ENCODE measurements at places on chromosomes 13 and 19.
A peak's percentile ranks its signal among the peaks of the same experiment; 100 is the strongest.

DNA sequence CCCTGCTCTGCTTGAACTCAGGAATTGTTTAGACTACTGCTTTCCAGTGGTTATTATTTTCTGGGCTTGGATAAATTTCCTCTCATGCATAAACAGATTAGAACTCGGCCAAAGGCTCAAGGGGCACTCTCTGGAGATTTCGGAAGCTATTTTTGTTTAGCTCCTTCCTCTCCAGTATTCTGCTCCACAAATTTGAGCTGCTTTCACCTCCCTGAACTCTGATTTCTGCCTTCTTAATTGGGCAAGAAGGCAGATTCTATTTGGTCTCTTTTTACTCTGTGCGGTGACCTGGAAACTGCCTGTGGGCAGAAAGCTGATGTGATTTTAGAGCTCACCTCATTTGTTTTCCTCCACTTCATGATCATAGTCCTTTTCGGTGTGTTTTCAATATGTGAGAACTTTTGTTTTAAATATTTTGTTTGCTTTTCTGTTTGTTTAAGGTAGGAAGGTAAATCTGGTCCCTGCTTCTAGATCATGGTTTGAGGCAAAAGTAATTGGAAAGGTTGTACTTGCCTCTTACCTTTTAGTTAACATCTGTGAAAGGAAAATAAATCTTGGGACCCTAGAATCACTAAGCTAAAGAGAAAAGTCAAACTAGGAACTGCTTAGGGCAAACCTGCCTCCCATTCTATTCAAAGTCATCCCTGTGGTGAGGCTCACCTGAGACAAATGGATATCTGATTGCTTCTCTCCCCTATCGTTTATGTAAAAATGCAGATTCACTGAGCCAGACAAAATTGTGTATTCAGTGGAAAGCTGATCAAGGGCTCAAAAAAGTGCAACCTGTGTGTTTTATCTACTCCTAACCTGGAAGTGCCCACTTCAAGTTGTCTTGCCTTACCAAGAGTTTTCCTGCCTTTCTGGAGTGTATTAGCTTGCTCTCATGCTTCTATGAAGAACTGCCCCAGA is 714.7 kb upstream of the PCDH20 start:
- DNase-seq, result no peak

- peak; percentile 79 for DNase-seq
These were observed 52.0 kb upstream of the C13orf46 start for GRCh38 chr13:114025714-114026431.

DNA sequence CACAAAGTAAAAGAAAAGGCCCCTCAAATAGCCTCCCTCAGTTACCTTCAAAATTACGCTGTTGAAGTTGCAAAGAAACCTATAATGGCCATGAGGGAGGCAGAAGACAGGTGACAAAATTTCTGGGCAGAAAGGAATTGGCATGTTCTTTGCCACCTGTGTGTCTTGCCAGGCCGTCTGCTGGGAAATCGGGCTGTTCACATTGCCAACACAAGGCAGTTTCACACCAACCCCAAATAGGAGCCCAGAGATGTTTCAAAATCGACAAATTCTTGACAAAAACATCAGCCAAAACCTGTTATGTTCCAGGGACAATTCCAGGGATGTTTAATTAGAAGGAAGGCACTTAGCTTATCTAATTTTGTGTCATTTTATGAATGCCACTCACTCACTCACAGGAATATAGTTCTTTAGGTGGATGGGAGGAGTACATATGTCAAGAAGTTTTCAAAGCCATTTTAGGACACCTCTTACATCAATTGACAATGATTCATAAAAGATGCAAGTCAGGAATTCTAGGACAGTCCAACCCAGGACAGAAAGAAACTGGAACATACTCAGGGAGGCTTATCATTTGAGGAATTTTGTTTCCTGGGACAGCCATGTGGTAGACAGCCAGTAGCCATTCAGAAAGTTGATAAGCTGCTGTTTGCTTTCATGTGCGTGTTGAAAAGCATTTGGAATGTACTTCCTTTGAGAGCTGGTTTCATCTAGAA is 164.5 kb downstream of the RGCC start:
- peak; percentile 59 for DNase-seq

DNA sequence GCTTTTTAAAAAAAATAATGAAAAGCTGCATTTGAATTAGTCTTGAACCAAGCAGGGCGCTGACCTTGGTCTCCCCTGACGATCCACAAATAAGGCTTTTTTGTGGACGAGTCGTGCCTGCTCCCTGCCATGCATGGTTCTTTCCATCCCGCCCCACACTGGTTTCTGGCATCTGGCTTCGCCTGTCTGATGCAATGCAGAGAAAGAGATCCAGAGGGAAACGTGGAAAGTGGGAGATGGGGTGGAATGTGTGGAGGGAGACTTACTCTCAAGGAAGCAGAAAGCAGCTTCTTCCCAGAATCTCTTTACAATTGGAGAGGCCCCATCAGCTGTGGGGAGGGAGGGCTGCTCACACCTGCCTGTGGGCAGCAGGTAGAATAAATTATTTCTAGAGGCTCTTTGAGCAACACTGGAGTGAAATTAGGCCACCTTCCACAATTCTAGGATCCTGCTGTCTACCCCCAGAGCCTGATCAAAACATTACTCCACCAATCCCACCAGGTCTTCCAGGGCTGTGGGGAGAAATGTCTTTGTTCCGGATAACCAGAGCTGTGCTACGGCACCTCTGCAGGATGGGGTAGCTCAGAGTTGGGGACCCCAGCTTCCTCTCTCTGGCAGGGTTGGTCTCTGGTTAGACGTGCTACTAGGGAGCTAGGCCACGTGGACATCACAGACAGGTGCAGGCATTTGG is 183.5 kb downstream of the UQCRFS1 start:
- no peak for DNase-seq

DNA sequence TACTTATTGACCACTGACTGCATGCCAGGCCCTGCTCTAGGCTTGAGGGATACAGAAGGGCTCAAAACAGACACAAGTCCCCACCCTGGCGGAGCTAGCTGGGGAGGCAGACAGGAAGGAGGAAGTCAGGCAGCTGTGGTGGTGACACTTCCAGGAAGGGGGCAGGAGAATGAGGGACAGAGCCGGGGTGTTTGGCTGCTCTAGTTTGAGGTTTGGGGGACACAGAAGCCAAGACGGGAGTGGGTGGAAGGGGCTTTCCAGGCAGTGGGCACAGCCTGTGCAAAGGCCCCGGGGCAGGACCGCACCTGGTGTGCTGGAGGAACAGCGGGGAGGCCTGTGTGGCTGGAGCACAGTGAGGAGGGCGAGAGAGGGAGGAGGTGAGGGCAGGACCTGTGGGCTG is 4.0 kb downstream of the MRPL54 start:
- DNase-seq, result no peak

- DNase-seq, result no peak
These were observed 8.3 kb downstream of the UBAC2 start for GRCh38 chr13:99208845-99209527.

GRCh38 chr19:35217649-35217990 is 10.9 kb downstream of the FAM187B start:
- no peak for DNase-seq

GRCh38 chr19:29515706-29516357 is 10.0 kb upstream of the VSTM2B start:
- DNase-seq, result no peak

DNA sequence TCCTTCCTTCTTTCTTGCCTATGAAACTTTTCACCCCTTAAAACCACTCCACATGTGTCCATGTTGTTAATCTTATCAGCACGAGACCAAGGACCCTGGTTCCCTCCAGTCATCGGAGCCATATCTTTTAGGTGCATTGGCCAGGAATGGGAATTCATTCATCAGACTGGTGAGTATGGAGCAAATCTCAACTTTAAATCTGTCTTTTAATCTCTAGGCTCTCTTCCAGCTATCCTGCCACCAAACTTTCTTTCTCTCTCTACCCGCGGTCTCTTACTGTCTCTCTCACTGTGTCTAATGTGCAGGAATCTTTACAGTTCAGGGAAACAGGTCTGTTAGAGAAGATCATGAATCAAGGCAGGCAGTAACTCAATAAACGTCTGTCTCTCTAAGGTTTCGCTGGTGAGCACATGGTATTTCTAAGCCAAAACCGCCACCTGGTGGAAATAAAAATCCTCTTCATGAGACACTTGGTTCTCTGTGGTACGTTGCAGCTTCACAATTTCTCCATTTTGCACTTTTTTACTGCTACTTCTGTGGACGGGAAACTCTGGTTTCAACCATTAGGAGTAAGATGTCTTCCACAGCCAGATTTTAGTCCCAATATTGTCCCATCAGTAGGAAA is 16.1 kb downstream of the LGALS16 start:
- peak; percentile 58 for DNase-seq

GRCh38 chr13:98370806-98371515 is 193.9 kb upstream of the RNF113B start:
- peak; percentile 75 for DNase-seq

DNA sequence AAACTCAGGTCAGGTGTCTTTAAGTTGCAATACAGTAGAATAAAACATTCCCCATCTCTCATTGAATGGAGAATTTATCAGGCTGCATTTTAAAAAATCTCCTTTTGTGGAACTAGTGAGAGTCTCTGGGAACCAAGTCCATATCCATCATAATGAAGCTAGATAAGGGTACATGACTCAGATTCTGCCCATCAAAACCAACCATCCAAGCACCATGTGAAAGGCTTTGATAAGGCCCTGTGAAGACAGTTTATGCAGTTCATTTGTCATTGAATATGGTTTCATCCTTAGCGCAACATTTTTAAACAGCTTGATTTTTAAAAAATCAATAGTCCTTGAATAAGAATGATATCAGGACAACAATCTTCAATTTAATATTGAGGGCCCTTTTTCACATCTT is 56.3 kb upstream of the DIAPH3 start:
- DNase-seq, result no peak

DNA sequence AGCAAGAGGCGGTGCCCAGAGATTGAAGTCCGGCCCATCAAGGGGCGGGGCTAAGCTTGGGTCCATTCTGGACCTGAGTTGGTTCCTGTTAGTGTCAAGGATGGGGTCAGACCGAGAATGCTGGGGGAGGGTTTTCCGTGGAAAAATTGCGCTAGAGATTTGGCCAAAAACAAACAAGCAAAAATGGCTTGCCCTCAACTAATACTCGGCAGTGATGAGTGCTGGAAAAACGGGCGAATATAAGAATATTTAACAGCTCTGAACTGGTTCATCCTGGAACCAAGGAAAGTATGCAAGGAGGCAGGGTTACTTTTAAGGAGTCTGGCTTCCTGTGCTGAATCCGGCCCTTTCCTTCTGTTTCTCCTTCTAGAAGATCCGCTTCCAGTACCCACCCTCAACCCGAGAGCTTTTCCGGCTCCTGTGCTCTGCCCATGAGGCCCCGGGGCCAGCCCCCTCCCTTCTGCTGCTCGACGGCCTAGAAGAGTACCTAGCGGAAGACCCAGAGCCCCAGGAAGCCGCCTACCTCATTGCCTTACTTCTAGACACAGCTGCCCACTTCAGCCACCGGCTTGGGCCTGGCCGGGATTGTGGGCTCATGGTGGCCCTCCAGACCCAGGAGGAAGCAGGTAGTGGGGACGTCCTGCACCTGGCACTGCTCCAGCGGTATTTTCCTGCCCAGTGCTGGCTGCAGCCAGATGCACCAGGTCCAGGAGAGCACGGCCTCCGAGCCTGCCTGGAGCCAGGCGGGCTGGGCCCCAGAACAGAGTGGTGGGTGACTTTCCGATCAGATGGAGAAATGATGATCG is 880 bp downstream of the SWSAP1 start:
- no peak for DNase-seq

DNA sequence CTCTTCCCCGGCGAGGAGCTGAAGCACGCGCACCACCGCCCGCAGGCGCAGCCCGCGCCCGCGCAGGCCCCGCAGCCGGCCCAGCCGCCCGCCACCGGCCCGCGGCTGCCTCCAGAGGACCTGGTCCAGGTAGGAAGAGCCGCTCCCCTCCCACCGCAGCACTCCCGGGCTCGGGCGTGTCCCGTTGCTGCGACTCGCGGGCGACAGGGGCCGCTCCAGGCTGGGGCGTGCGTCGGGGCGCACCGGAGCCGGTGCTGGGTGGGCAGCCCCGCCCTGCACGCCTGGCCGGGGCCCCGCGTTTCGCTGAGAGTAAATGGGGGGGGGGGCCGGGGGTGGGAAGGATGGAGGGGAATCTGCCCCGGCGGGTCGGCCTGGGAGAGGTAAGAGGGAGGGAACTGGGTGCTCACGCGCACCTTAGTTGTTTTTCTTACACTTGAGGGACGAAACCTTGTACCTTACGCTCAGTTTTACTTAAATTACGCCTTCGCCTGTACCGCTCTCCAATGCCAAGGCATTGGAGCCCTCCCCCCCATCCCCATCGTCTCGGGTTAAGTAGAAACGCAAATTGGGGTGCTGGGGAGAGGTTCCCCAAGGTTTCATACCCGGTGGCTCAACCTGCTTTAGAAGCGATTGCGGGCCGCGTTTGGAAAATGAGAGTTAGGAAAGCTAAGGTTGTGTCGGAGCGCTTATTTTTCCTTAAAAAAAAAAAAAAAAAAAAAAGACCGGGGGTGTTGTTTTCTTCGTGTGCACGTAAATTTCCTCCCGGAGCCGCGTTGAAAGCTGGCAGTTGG is 850 bp downstream of the KLF5 start:
- peak; percentile 83 for DNase-seq

GRCh38 chr19:18049385-18049784 is 37.3 kb downstream of the IL12RB1 start:
- peak; percentile 63 for DNase-seq

GRCh38 chr13:109874484-109875454 is 88.4 kb upstream of the IRS2 start:
- DNase-seq, result peak; percentile 79

- DNase-seq, result peak; percentile 82
These were observed at the start of gene FBXO17 for GRCh38 chr19:38975214-38975860. FBXO17 (minus strand) TSS chr19:38975742; CDS start chr19:38950319, 25,423 bp downstream.

GRCh38 chr19:15897738-15898276 is at the start of gene CYP4F2:
CYP4F2 (minus strand) TSS chr19:15898074; CDS start chr19:15897611, 463 bp downstream.
- no peak for DNase-seq

DNA sequence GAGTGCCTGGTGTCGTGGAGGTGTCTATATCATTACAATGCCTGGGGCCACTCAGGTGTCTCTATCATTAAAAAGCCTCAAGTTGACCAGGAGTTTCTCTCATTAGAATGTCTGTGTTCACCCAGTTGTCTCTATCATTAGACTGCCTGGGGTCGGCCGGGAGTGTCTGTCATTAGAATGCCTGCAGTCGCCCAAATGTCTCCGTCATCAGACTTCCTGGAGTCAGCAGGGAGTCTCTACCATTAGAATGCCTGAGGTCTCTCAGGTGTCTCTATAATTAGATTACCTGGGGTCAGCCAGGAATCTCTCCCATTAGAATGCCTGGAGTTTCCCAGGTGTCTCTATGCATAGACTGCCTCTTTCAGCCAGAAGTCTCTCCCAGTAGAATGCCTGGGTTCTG is 1477.6 kb downstream of the UQCRFS1 start:
- DNase-seq, result no peak

GRCh38 chr13:80083081-80083852 is 257.7 kb downstream of the SPRY2 start:
- DNase-seq, result peak; percentile 86

DNA sequence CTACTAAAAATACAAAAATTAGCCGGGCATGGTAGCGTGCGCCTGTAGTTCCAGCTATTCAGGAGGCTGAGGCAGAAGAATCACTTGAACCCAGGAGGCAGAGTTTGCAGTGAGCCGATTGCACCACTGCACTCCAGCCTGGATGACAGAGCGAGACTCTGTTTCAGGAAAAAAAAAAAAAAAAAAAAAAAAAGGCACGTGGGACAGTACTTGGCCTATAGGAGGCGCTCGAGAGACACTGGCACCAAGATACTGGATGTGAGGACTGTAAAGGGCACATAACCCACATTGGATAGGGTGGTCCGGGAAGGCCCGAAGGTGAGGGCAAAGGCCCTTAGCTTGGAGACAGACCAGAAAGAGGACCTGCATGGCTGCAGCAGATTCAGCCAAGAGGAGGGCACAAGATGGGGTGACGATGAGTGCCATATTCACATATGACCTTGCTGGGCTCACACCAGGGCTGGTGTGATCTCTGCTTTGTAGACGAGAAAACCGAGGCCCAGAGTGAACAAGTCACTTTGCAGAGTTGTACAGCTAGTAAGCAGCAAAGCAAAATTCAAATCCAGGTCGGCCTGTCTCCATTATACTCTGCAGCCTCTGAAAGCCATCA is 89.4 kb downstream of the DPF1 start:
- peak; percentile 42 for DNase-seq

All from astrocyte of the hippocampus (primary cell).